ENCODE measurements at places on chromosomes 3 and 15.

DNA sequence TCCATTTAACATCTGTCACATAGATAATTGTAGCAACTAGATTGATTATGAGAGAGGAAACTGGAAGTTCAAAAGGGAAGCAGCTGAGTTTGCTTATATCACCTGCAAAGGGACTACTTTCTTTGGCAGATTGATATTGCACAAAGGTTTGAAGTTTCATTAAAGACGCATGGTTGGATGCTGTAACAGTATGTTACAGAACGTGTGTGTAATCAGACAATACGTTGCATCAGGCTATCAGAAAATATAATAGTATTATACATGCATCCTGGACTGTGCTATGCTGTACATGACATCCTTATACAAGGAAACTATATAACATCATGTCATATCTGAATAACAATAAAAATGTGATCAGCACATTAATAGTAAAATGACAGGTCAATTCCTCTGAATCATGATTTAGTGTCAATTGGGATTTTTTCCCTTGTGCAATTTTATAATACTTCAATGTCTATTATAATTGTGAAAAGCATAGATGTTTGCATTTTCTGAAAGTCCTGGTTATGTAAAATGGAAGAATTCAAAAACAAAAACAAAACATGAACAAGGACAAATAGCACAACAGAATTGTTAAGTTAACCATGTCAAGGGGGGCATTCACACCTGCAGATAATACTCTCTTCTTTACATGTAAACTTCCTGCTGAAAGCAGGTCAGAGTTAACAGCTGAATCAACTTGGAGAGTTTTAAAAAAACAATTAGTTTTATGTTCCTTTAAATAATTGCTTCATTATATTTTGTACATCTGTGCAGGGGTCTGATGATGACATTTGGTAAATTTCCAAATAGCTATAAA lies 283.2 kb upstream of the KCNH8 start:
- DNase-seq, result no peak

- DNase-seq, result no peak
Measured at GRCh38 chr3:138408751-138409570, 25.5 kb upstream of the ESYT3 start.

DNA sequence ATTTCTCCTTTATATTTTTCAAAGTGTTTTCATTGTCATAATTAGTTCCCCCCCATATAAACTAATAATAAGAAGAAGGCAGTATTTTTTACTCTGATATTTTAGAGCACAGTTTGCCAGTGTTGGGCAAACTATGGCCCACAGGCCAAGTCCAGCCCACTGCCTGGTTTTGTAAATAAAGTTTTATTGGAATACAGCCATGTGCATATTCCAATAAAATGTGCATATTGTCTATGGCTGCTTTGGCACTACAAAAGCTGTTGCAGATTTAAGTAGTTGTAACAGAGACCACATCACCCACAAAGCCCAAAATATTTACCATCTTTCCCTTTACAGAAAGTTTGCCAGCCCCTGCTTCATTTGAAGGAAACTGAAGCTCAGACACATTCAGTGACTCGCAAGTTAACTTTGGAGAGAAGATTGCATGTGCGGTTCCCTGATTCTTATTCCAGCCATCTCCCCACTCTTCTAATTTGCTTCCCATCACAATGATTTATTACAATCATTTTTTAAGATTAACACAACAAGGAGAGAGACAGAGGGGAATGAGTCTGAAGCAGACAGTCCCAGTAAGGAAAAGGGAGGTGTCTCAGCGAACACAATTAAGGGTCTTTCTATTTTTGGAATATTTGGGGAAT lies 48.9 kb downstream of the RFTN1 start:
- no peak for DNase-seq

GRCh38 chr3:36480911-36481648 lies 100.8 kb downstream of the STAC start:
- no peak for DNase-seq

DNA sequence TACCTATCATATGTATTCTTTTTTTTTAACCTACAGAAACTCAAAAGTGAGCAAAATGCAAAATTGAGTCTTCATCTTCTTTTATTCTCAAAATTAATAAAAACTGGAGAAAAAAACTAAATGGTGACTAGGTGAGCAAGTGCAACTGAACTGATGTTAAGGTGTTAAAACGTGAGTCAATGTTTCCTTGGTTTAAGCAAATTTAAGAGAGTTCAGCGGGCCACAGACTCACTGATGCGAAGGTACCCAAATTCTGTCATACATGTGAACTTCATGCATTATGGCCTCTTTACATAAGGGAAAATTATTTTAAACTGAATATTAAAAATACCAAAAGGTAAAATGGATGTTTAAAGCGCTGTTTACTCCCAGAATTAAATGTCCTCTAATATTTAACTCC lies 206.6 kb downstream of the FOXP1 start:
- DNase-seq, result no peak

GRCh38 chr15:58285212-58285920 lies 146.4 kb upstream of the LIPC start:
- DNase-seq, result no peak
